ENCODE measurements at places on chromosomes 13 and 19.

DNA sequence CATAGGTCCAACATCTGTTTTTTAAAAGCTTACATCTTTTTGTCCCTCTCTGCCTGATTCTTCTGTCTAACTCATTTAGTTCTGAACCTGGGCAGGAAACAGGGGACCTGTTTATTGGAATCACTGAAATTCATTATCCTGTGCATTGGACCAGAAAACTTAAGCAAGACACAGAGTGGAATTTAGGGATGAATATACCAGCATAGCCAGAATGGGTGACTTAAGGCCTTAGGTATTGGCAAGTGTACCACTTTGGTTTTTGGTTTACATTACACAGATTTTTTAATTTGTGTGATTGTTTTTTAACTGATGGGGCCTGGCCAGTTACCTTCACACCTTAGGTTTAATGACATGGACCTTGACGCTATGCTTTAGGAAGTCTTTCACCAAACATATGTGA, 232.5 kb downstream of the GPC5 start:
- DNase-seq = no peak

- DNase-seq = no peak
Observed at GRCh38 chr13:89784161-89784809, 1563.2 kb upstream of the MIR17HG start.

- no peak for DNase-seq
Observed at GRCh38 chr13:23432626-23433025, 876 bp downstream of the SACS start.

DNA sequence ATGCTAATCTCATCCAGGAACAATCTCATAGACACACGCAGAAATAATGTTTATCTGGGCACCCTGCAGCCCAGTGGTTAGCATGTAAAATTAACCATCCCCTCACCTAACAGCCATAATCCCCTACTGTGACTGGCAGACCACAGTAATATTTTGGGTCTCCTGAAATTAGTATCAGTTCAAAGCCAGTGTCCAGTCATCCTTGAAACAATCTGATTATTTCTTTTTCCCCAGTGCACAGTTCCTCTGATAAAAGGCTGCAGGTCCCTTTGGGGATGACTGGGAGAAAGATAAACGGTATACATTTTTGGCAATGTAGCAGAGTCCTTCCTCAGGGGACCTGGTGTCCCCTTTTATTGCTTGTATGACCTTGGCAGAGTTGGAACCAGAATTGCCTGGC, 50.4 kb upstream of the CYSLTR2 start:
- no peak for DNase-seq

- peak; percentile 29 for DNase-seq
Observed at GRCh38 chr19:14021474-14021873, 6.5 kb upstream of the RLN3 start.

- no peak for DNase-seq
Observed at GRCh38 chr13:36606060-36606459, 67.8 kb upstream of the SERTM1 start.

GRCh38 chr13:42071672-42072419, 23.4 kb downstream of the DGKH start:
- no peak for DNase-seq

- DNase-seq = peak; percentile 31
Observed at GRCh38 chr19:19372656-19373416, 32.6 kb upstream of the GATAD2A start.

GRCh38 chr19:28554321-28555091, 658.4 kb downstream of the UQCRFS1 start:
- DNase-seq = no peak

DNA sequence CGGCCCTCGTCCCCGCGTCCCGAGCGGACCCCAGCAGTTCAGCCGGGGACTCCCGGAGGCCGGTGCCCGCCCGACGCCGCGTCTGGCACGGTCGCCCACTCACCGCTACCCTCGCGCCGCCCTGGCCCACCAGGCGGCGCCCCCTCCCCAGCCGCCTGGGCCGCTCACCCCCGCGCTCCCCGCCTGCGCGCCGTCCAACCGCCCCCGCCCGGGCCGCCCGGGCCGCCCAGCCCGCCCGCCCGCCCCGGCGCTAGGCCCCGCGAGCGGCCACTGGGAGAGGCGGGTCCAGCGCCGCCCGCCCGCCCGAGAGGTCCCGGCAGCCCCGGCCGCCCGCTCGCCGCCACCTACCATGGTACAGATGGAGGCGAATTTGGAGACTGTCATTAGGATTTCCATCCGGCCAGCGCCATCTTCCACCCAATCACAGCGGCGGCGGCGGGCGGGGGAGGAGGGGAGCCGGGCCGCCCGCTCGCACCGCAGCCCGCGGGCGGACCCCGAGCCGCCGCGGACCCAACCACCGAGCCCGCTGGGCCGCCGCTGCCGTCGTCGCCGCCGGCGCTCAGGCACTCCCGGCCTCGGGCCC, at the start of gene USP12:
Gene USP12 (minus strand): TSS at position 568 of the 583 bp plus-strand sequence. CDS start 172 bp downstream, at position 396.
- DNase-seq = peak; percentile 68

GRCh38 chr19:42601811-42602443, 7.2 kb upstream of the CEACAM8 start:
- DNase-seq = peak; percentile 57

- no peak for DNase-seq
Observed at GRCh38 chr19:4622695-4623421, 16.5 kb upstream of the TNFAIP8L1 start.

GRCh38 chr13:98490195-98490836, 86.6 kb downstream of the STK24 start:
- no peak for DNase-seq

GRCh38 chr13:85241060-85241459, 558.2 kb downstream of the SLITRK6 start:
- no peak for DNase-seq

- DNase-seq = no peak
Observed at GRCh38 chr19:38359242-38360021, 14.9 kb upstream of the PSMD8 start.

DNA sequence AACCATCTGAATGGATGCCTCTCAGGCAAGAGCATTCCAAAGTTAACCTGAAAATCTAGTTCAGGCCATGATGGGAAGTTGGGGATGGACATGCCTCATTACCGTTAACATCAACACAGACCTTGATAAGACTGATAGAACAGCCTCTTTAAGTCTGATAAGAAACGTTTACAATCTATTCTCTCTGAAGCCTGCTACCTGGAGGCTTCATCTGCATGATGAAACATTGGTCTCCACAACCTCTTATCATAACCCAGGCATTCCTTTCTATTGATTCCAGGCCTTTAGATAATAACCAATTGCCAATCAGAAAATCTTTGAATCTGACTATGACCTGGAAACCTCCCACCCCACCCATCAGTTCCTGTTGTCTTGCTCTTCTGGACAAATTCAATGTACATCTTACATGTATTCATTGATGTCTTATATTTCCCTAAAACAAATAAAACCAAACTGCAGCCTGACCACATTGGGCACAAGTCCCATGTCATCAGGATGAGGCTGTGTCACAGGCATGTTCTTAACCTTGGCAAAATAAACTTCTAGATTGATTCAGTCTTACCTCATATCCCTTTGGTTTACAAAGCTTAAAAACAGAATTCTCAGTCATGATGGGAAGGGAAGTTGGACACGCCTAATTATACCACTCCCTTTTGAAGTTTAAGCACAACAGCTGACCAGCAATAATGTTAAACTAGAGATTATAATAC, 843.8 kb upstream of the SPRY2 start:
- no peak for DNase-seq

DNA sequence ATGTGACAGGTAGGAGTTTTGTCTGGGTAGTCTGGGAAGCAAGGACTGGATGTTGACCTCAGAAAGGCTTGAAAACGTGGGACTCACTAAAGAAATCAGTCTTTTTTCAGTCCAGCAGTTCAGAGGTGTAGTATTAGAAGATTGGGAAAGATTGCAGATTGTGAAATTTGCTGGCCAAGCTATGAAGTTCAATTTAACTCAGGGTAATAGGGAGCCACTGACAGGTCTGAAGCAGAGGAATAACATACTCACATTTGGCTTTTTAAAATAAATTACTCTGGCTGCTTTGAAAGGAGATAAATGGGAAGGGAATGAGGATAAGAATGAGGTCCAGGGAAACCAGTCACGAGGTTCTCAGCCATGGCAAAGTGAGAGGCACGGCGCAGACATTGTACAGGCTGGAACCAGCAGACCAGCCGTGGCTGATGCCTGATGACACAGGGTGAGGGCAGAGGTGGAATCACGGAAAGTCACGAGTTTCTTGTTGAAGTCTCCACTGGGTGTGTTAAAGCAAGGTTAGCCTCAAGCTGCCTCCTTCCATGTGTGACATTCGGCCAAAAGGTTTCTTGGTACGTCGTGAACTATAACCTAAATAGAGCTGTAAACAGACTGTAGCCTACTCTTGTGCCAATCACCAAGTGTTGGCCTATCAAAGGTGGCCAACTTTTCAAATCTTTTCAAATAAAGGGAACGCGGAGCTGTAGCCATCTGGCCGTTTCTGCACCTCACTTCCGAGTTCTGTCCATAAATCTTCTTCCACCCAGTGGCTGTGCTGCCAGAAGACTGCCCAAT, 377.6 kb downstream of the IRS2 start:
- no peak for DNase-seq

GRCh38 chr13:113009743-113010509, 40.9 kb downstream of the MCF2L start:
- DNase-seq = peak; percentile 78

DNA sequence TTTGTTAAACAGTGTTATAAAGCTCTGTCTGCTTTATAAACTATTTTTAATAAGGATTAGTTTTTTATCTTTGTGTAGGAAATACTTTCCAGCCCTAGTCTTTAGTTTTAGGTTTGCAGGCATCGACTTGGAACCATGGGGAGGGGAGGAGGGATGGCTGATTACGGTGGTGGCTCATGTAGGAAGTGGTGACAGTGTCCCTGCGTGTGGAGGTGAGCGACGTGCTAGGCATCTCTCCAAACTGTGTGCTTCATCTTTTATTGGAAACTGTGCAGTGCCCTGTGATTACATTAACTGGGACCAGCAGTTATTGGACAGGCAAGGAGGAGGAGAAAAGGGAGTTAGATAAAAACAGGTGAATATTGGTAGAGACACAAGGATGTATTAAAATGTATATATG, 203.8 kb downstream of the ATP8A2 start:
- DNase-seq = no peak

GRCh38 chr19:2012941-2013682, 2.4 kb downstream of the BTBD2 start:
- no peak for DNase-seq

DNA sequence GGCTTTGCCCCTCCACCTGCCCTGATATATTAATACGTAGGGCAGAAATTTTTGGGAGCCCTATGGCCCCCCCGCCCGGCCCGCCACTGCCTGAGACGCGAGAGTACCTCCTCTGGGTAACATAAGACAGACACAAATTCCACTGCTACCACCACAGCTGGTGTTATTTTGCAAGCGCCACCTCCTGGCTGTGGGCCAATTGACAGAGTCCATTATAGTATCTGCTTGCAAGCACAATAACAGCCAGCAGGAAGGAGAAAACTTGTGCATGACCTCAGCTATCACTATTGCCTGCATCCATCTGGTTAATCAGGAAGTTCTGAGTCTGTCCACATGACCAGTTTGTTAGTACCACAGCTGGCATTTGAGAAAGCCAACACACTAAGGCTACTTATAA, 25.3 kb upstream of the OR10H2 start:
- DNase-seq = peak; percentile 94

GRCh38 chr19:14437578-14438140, 4.6 kb downstream of the PKN1 start:
- DNase-seq = no peak

GRCh38 chr19:1649706-1650649, 2.4 kb downstream of the TCF3 start:
- no peak for DNase-seq

DNA sequence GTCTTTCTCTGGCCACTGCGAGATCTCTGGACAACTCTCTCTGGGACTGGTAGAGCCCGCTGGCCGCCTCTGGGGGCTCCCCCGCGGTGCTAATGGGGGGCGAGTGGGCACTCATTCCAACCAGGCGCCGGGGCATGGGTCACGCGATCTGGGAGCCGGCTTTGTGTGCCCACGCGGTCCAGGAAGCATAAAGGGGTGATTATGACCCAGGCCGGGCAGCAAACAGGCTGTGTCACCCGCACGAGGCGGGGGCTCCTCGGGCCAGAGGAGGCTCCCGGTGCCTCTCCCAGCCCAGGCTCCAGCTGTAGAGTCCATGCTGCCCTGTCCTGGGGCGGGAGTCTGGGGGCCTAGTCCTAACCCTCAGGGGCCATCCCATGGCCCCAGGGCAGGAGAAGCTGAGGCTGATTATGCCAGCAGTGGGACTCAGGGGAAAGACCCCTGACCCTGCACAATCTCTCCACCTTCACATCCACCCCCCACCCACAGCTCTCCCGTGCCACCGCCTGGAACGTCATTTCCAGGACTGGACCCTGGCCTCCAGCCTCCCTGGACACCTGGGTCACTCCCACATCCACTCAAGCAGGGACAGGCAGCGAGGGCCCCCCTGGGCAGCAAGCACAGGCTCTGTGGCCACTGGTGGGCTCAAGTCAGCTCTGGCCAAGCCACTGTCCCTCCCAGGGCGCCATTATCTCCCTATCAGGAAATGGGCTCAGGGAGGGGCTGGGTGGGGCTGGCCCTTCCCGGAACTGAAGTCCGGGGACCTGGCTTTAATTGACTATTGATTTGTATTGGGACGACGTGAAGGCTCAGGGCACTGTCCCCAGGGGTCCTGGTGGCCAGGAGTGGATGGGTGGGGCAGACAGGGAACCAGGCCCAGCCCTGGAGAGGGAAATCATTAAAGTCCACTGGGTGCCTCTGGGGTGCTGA, 50.0 kb downstream of the PTPRS start:
- DNase-seq = no peak

DNA sequence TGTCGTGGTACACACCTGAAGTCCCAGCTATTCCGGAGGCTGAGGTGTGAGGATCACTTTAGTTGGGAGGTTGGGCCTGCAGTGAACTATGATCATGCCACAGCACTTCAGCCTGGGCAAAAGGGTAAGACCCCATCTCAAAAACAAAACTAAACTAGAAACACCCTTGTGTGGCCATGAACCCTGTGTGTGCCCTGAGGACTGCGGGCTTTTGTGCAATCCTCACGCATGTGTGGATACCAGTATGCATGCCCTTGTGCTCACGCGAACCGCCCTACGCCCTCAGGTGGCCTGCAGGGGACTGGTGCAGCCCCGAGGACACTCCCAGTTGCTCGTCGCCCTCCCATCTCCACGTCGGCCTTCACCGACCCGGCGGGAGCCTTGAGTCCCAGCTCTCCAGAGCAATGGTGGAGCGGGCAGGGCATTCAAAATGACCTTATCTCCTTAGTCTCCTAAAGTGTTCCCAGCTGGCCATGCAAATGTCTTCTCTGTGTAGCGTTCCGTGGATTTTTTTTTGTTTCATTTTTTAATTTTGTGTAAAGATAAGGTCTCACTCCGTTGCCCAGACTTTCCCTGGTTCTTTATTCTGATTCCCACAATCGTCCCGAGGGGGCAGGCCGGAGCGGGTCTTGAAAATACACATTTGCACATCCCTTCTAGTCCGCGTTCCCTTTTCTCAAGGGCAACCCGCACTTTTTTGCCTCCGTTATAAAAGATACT, 868 bp upstream of the EGLN2 start:
- DNase-seq = peak; percentile 60

DNA sequence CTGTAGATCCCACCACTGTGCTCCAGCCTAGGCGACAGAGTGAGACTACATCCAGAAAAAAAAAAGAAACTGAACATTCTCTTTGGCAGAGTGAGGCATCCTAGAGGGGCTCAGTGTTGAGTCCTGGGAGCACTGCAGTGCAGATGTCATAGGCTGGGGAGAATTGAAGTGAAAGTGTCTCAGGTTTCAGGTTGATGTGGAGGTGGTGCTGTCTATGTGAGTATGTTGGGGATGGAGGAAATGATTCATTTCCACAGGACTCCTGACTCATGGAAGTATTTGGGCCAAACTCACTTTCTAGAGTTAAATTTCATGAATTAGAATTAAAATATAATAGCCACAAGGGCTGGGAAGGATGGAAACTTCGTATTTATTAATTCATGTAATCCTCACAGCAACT, 134.4 kb upstream of the TSC22D1 start:
- DNase-seq = no peak

GRCh38 chr19:48458016-48458415, 2.6 kb downstream of the KCNJ14 start:
- DNase-seq = no peak

Measured in tongue (tissue), 3 donors.